ENCODE measurements at places on chromosomes 1 and 21. TPM values are rescaled to one million over a fixed set of nuclear protein-coding genes. Genes with fewer than 3 reads are reported as not detected.

DNA sequence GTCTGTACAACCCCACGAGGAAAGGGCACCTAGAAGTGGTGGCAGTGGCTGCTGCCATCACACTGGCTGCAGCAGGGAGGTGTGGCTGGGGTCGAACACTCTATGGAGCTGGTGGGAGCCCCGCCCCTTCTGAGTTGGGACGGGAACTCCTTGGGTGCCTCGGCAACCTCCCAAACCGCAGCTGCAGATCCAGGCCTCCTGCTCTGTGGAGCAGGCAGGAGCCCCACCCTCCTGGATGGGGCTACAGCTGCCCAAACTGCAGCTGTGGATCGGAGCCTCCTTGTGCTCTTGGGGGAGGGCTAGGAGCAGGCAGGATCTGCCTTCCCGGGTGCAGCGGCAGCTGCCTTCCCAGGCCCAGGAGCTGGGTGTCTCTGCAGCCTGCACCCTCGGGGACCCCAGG, 38.9 kb upstream of the TARDBP start:
- DNase-seq, result peak; percentile 60

DNA sequence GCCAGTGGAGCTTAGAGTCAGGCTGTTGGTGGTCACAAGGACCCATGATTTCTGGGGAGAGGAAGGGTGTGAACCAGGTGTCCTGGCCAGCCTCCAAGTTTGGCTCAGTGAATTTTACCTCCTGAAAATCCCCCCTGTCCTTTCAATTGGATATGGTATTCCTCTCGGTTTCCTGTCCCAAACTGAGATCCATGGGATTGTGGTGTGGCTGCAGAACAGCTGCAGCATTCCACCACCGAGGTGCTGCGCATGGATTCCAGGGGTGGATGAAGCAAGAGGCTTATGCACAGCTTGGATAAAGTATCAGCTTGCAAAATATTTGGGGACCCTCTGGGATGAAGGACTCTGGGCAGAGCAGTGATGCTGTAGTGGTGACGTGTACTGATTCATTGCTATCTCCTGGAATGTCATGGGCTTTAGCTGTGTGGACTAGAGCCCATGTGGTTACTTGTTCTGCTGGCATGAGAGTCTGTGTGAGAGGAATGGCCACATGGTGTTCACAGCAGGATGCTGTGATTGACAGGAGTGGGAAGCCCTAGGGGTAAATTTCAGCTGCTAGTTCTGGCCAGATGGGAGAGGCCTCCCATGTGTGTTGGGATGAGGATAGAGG, 148.7 kb upstream of the SPAG17 start:
- no peak for DNase-seq

- peak; percentile 66 for DNase-seq
Measured at GRCh38 chr1:67575861-67576260, 109.1 kb upstream of the GADD45A start.

DNA sequence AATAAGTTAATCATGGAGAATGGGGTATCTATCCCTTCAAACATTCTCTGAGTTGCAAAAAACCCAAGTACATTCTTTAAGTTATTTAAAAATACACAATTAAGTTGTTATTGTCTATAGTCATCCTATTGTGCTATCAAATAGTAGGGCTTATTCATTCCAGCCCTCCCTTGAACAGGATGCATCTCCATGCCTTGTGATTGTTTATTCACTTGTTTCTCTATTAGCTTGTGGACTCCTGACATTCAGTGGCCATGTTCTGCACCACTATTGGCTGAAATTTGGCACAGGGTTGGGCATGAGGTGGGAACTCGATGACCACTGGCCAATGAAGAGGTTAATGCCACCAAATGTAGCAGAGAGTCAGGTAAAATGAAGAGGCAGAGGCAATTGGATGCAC, 272.8 kb downstream of the TNR start:
- DNase-seq, result no peak

- no peak for DNase-seq
Measured at GRCh38 chr1:217274416-217274815, 356.5 kb downstream of the GPATCH2 start.

GRCh38 chr1:185349556-185349955, 32.5 kb upstream of the IVNS1ABP start:
- DNase-seq, result no peak

AIRE gene
- total RNA-seq, result not detected

DNA sequence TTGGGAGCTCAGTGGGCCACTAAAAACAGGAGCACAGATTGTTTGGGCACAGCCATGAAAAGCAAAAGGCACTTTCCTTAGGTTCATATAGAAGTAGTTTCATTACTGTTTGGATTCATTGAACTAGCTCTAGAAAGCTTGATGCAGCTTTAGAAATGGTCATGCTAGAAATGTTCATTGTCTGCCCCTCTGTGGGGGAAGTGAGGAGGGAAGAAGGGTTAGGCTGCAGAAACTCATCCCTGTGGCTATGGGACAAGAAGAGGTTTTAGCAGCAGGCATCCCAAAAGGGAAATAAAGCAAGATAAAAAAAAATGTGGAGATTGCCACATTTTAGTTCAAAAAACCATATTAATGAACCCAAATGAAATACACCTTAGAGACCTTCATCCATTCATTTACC, 359.6 kb upstream of the PTBP2 start:
- DNase-seq, result no peak

GRCh38 chr1:59156526-59157199, 140.2 kb upstream of the FGGY start:
- no peak for DNase-seq

DNA sequence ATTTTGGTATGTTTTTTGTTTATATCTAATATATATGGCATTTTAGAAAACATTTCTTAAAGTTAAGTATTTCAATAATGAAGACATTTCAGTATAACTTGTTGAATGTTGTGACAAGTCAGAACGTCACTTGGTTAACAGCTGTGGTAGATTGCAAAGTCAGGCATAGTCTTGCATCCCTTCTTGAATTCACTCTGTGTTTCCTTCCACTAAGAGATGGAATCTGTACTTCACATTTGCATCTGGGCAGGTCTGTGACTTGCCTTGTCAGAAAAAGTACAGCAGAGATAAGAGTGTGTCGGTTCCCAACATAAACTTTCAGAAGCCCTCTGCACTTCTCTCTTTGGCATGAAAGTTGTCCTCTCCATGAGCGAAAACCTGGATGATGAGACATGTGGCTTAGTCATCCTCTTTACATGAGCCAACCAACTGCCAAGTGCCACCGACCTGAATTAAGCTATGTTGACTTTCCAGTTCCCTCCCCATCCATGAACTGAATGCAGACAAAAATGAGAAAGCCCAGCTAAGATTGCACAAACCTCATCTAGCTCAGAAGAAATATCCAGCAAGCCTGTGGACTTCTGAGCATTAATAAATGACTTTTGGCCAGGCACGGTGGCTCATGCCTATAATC, 1730.2 kb downstream of the MRPL39 start:
- DNase-seq, result no peak

GRCh38 chr1:204073837-204074273, 940 bp downstream of the SOX13 start:
- DNase-seq, result peak; percentile 37

DNA sequence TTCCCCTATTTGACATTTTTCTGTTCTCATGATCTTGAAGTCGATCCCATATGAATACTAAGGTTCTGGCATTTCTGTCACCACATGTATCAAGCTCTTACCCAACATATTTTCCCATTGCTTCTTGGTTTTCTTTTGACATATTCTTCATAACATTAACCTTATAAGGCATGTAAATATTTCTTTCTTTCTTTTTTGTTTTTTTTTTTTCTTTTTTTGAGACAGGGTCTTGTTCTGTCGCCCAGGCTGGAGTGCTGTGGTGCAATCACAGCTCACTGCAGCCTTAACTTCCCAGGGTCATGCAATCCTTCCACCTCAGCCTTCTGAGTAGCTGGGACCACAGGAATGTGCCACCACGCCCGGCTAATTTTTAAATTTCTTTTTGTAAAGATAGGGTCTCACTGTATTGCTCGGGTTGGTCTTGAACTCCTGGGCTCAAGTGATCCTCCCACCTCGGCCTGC, 33.1 kb upstream of the ERRFI1 start:
- DNase-seq, result peak; percentile 89

DNA sequence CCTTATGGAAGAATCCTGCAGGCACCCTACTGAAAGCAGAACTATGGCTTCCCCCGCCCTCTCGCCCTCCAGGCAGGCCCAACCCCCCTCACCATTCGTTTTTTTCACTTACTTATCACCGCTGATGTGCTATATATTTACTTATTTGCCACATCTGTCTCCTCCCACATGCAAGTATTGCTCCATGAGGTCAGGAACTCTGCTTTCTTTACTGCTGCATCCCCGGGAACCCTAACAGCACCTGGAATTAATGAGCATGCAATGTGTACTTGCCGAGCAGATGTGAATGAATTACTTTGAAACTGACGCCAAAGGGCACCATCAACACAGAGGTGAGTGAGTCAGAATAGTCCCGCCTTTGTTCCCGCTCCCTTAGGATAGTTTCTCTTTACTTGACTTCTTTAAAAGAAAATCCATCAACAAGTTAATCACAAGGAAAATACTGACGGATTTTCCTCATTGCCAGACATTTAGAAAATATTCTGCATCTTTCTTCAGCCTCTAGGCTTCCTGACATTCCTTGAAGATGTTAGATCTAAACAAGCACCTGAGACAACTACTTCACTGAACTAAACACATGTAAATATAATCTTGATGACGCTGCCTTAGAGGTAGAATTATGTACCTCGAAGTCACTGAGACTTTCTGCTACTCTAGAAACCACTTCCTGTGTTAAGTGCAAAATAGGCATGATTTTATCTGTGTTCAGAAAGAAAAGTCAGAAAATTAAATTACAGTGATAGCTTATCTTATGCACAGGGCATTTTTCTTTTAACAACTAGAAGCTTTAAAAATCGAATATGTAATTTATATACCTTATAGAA, 17.5 kb upstream of the RAB4A start:
- DNase-seq, result peak; percentile 77

ANGPTL3 gene
- total RNA-seq, result not detected
